Inflammatory macrophage (primary cell): ENCODE measurements at places on chromosomes 4 and X.
A peak's percentile ranks its signal among the peaks of the same experiment; 100 is the strongest.

DNA sequence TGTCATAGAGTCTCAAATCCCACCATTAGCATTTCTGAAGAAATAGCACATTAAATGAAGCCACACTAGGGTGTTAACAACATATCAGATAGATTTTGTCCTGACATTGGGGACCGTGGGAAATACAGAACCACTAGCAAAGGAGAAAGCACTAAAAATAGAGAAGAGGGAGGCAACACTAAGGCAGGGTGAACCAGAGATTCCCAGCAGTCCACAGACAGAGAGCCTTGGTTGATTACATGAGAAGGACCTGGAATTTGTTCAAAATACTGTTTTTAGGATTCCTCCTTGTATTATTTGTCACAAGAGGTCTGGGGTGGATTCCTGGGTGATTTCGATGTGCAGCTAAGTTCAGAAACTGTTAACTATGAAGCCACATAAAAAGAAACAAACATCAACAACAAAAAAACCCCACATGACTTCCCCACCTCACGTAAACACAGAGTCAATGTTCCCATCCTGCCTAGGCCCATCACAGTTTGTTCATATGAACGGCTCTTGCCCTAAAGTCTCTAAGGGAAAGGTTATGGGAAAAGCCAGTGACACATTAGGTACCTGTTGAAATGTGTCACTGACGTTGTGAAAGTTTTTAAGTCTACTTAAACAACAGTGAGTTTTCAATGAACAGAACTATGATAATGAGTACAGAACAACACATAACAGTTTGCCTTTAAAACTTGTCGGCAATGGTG, 23.6 kb upstream of the GRSF1 start:
- no peak for DNase-seq

DNA sequence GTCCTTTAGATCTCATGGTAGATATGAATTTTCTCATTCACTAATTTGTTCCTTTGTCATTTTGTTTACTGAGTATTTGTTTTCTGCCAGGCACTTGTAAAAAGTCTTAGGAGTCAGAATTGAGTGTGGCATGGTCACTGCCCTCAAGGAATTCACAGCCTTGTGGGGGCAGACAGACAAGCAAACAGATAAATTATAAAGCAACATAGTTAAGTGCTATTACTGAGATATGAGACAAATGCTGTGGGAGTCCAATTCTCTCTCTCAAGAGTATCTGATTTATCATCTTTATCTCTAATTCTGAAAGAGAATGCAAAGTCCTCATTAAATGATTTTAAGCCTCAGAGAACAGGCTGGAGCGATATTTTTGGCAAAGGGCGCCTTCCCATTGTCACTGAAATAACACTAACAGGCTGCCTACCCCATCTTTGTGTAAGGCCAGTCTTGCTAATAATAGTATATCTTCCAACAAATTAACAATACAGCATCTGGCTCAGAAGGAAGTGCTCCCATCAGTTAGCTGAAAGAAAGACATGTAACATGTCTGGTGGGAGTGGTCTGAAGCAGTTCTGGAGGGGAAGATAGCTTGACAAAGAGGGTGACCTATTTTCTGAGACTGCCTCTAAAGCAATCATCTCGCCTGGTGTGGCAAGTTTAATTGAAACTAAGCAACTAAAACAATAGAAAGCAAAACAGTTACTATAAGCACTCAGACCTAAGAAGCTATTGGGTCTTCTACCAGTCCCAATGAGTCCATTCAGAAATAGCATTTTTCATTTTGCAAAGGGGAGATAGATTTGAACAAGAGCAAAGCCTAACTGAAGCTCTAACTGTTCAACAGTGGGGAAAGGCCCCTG, 61.5 kb upstream of the AMOT start:
- no peak for DNase-seq

- DNase-seq = no peak
These were observed 158.0 kb downstream of the REPS2 start for GRCh38 chrX:17104433-17104832.

GRCh38 chrX:1464041-1464970, 11.6 kb upstream of the ASMTL start:
- DNase-seq = no peak

GRCh38 chr4:41709844-41710481, 38.6 kb downstream of the PHOX2B start:
- no peak for DNase-seq

DNA sequence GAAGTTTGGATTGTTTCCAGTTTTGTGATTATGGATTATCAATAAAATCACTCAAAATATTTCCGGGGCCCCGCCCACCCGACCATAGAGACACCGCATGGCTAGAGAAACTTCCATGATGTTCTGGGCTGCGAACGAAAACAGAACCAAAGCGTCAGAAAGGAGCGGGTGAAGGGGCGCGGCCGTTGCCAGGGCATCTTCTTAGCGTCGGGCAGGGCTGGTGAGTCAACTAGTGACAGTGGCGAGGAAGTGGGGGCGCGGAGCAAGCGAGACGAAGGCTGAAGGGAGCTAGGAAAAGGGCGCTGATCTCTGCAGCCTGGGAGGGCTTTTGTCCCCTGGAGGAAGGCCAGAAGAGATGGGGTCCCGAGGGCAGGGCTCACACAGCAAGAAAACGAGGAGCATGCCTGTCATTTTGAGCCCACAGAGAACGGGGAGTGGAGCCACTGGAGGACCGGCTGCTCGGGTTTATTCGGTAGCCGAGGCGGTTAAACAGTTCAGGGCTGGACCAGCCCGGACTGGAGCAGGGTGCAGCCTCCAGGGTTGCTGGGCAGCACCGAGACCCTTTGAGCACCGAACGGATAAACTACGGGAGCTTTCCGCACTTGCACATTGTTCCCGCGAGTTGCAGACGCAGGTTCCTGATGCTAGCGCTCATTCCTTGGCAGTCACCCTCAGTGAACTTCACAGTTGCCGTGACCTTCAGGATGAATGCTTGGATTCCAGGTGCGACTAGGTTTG, 298.1 kb upstream of the TRPC5 start:
- DNase-seq = no peak

GRCh38 chrX:41475191-41475590, 28.0 kb downstream of the NYX start:
- no peak for DNase-seq

DNA sequence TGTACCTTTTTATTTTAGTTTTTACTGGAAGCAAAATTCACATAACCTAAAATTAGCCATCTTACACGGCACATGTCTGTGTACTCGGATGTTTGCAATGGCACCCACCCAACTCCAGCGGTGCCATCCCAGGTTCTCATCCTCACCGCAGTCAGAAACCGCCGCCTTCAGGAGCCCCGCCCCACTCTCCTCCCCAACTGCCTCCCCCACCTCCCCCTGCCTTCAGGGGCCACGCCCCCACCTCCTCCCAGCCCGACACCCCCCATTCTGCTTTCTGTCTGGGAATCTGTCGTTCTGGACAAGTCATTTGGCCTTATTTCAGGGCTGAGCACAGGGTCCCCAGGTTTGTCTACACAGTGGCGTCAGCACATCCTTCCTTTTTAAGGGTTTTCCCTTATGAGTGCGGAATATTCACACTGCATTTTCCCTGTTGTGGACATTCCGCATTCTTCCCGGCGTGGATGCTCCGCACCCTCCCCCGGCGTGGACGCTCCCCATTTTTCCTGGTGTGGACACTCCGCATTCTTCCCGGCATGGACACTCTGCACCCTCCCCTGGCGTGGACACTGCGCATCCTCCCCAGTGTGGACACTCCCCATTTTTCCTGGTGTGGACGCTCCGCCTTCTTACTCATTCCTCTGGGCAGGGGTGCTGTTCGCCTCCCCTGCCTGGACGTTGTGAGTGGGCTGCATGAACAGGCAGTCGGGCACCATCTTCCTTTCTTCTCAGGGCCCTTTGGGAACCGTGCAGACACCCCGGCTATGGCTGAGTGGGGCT, 135.4 kb upstream of the NKX1-1 start:
- no peak for DNase-seq

- DNase-seq = no peak
These were observed 156.7 kb upstream of the FAM241A start for GRCh38 chr4:111988514-111988913.

GRCh38 chrX:124842205-124842604, 477.5 kb upstream of the TEX13C start:
- DNase-seq = no peak

DNA sequence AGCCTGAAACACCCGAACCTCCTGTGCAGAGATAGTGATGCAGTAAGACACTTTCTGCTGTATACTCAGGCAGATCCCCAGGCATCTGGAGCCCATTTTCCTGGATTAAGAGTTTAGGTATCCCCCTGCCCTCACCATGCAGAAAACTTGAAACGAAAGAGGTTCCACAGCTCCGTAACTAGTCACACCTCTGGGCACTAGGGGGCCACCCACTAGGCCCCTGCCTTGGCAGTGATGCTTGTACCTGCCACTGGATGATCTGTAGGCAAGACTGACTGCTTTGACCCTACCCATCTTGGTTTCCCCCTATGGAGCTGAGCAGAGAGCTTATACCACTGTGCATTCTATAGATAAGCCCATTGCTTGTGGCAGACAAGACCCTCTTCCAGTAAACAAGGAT, 940.6 kb downstream of the PCDH19 start:
- no peak for DNase-seq

- DNase-seq = no peak
These were observed 154.4 kb downstream of the AMMECR1 start for GRCh38 chrX:110163488-110163887.

DNA sequence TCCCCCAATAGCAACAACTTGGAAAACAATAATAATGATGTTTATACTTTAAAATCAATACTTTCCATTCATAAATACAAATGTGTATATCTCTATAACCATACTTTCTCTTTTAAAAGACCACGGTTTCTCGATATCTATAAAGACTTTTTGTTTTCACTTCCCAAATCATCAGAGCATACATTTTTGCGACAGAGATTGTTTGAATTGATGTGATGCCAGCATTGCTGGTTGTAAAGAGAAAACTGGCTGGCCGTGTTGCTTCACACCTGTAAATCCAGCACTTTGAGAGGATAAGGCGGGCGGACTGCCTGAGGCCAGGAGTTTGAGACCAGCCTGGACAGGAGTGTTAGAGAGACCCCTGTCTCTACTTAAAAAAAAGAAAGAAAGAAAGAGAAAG, 77.6 kb upstream of the ZNF518B start:
- DNase-seq = no peak

DNA sequence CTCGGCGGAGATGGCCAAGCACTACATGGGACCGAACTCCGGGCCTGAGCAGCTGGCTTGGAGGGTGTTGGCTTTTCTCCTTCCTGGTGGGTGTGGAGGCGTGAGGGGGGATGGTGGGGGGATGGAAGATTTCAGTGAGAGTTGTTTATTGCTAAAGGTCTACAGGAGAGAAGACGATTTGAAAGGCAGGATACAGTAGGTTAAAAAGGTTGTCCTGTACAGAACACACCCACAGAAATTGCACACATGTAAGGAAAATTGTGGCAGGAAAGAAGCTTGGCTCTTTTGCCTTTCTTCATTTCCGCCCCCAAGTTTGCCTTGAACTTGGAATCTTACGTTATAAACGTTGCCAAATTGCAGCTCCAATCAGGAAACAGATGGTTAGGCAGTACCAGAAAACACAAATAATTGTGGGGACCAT, 74.1 kb upstream of the STOX2 start:
- peak; percentile 53 for DNase-seq

- no peak for DNase-seq
These were observed 40.8 kb downstream of the RTL9 start for GRCh38 chrX:110399497-110399896.

DNA sequence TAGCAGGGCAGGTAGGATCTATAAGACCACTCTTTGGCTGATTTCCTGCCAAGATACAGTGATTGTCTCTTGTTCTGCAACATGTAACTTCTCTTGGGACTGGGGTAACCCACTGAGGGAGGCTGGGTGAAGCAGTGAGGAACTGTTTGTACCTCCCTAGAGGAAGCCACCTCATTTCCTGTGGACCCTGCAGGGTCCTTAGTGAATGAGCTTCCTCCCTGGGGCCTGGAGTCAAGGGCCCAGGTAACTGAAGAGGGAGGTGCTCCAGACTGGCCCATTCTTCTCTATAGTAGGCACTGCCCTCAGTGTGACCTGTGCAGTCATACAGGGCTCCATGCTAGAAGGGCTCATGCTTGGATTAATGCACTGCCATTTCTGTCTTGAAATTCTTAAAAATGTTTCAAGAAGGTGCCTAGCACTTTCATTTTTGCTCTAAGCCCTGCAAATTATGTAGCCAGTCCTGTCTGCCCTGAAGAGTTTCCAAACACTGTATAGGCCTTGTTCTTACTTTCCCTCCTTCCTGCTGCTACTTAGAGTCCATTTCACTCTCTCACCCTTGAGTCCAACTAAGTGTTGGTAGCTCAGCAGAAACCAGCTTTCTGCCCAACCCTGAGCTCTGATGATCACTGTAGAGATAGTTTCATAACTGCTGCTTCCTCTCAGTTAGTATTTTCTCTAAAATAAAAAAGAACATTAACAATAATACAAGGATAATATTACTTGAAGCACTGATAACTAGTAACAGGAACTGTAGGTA, 8.5 kb upstream of the GRIA3 start:
- no peak for DNase-seq

DNA sequence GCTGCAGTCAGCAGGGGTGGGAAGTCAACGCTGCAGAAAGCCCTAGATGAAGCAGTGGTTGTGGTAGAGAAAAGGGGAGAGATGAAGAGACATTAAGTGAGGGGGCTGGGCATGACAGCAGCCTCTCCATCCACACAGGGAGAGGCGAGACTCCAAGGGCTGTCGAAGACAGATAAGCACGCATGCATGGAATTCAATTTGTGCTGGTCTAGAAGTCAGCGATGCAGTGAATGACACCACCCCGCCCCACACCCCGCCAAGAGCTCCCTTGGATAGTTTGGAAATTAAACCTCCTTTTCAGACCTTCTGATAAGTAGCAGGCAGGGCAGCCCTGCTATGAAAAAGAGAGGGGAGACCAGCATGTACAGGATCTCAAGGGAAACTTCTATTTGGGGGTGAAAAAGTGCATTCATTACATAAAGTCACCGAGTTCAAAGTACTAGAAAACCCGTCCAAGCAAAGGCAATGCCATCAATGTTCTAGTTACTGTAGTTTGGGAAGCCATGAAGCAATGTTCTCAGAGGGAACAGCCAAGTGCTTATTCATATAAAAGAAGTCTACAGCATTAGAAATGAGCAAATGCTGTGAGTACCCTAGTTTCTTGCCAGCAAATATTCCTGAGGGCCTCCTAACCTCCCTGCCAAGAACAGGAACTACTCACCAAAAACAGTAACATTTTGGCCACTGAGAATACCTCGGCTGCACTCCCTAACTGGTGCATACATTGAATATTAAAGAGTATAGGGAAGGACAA, 152.3 kb upstream of the ANXA10 start:
- no peak for DNase-seq
